ENCODE measurements at places on chromosomes 16 and 17. TPM values are rescaled to one million over a fixed set of nuclear protein-coding genes. Genes with fewer than 3 reads are reported as not detected.

GRCh38 chr16:10827691-10828341 is 9.2 kb upstream of the TVP23A start:
- no peak for DNase-seq
- peak overlapping the region; percentile 88 for H3K27ac ChIP-seq
- H3K4me1 ChIP-seq, result peaks cover 25% of the 10 kb centered on the region
- H3K36me3 ChIP-seq, result no peaks in the 10 kb centered on the region

DNA sequence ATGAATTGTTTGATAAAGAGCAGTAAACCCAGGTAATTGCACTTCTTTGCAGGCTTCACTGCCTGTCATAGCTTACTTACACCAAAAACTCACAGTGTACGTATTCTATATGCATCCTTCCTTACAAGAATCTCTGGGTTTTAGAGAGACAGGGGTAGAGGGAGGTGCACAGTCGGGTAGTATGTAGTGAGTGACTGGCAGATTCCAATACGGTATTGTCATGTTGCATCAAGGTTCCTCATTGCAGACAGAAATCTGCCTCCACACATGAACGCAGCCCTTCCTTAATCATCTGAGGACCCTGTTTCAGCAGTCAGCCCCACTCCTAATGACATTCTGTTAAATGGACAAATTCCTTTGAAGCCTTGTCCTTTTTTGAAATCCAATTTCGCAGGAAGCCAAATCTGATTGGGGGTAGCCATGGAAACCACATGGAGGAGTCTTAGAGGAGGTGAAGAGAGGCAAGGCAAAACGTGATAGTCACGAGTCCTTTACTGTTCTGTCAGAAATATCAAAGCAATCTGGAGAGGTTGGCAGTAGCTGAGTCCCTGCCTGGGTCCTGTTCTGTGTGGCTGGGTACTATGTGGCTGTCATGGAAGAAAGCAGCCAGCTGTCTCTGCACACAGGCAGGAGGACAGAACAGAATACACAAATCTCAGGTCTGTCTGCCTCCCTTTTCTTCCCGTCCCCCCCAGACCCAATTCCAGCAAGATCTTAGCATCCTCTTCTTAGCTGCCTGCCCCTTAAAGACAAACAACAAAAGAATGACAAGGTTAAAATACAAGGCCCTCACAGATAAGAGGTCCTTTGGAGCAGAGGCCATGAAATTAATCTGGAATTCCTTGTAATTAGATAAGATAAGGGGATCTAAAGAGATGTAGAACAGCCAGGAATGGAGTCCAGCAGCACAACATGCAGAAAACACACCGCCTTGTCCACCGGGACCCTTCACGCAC is 3.1 kb upstream of the SKAP1 start:
- H3K27me3 ChIP-seq, result peaks cover 80% of the 10 kb centered on the region
- no peak for DNase-seq
- peaks cover 4% of the 10 kb centered on the region for H3K36me3 ChIP-seq
- H3K27ac ChIP-seq, result no peak overlapping the region

GRCh38 chr16:35431829-35432663 is 1972.6 kb downstream of the TP53TG3F start:
- no peaks in the 10 kb centered on the region for H3K27me3 ChIP-seq
- H3K4me1 ChIP-seq, result no peaks in the 10 kb centered on the region
- DNase-seq, result peak; percentile 48
- H3K4me3 ChIP-seq, result no peak overlapping the region
- H3K36me3 ChIP-seq, result no peaks in the 10 kb centered on the region
- peak overlapping the region; percentile 9 for H3K27ac ChIP-seq

DNA sequence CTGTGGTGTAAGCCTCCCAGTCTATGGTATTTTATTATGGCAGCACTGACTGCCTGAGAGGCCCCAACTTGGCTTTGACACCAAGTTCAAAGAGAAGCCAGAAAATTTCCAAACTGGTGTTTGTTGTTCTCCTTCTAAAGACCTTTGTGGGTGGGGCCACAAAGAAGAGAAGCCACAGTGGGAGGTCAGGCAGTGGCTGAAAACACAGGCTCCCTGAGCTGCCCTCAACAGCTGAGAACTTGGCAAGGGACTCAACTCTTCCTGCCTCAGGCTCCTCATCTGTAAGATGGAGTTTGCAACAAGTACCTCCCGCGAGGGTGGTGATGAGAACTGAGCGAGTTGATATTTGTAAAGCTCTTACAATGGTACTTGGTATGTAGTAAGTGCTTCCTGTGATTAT is 18.2 kb downstream of the CES5A start:
- DNase-seq, result no peak
- no peak overlapping the region for H3K4me3 ChIP-seq
- no peaks in the 10 kb centered on the region for H3K4me1 ChIP-seq
- H3K27ac ChIP-seq, result no peak overlapping the region
- peaks cover 28% of the 10 kb centered on the region for H3K27me3 ChIP-seq

DNA sequence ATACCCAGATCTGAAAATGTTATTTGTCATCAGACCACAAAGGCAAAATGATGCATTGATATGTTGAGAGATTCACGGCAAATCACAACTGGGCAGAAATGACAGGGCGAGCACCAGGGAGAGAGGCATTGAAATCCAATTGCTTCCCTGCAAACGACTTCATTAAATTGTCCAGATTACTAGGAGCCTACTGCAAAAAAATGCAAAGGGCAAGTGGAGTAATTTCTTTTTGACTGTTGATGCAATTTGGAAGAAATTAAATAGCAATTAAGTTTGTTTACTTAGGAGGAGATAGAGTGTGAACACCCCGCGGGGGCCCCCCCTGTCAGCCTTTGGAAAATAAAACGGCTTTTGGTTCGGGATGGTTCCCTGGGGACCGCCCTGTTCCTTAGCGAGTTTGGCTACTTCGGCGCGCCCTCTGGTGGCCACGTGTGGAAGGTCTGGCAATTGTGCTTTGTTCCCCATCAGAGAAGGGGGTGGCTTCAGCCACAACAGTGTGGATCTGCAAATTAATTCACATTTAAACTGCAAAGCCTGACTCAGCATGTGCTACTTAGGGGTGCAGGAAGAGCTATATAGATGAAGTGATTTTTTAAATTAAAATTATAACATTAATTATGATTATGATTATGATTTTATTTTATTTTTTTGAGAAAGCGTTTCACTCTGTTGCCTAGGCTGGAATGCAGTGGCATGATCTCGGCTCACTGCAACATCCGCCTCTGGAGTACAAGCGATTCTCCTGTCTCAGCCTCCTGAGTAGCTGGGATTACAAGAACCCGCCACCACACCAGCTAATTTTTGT is 14.5 kb upstream of the TMC7 start:
- H3K4me1 ChIP-seq, result peaks cover 5% of the 10 kb centered on the region
- H3K27me3 ChIP-seq, result no peaks in the 10 kb centered on the region
- no peak overlapping the region for H3K27ac ChIP-seq
- no peaks in the 10 kb centered on the region for H3K36me3 ChIP-seq

Gene KLHDC4
- total RNA-seq, result 19.8 TPM

Measured in chondrocyte (in vitro differentiated cells).